ENCODE measurements at places on chromosomes 12 and 14. TPM values are rescaled to one million over a fixed set of nuclear protein-coding genes. Genes with fewer than 3 reads are reported as not detected.
A peak's percentile ranks its signal among the peaks of the same experiment; 100 is the strongest.

Gene CFAP73
- total RNA-seq, result not detected

Gene B4GALNT1
- total RNA-seq, result 2.9 TPM

Gene RHEBL1
- total RNA-seq, result 0.72 TPM

Gene ULK1
- total RNA-seq, result 13.3 TPM

Gene RPS6KL1
- total RNA-seq, result 0.36 TPM

DNA sequence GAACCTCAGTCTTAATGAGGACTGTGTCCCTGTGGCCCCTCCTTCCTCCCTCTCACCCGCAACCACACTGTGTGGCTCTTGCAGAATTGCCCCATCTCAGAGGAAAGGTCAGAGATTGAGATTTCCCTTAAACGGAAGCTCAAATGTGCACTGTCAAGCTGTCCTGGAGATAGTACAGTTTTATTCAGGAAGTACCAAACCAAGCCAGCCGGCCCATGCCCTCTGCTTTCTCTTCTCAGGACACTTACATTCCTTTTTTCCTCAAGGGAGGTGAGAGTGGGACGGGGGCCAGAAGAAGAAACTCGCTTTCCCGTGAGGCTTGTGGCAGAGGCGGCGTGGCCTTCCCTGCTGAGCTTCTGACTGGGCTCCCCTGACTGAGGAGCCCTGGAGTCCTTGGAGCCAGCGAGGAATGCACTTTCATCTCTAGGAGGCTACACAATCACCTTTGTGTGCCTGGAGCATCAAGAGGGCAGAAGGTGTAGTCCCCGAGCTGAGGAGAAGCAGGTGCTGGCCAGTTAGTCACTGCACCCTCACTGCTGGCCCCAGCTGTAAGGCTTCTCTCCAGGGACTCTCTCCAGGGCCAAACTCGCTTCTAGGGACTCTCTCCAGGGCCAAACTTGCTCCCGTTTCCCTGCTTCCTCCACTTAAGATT, 24.1 kb upstream of the ATP2A2 start:
- no peaks in the 10 kb centered on the region for H3K36me3 ChIP-seq
- no peaks in the 10 kb centered on the region for H3K27me3 ChIP-seq

GRCh38 chr14:93044121-93044520, 71.6 kb downstream of the ITPK1 start:
- H3K4me3 ChIP-seq, result no peak overlapping the region
- peak; percentile 42 for DNase-seq
- H3K4me1 ChIP-seq, result peaks cover 31% of the 10 kb centered on the region
- no peaks in the 10 kb centered on the region for H3K36me3 ChIP-seq
- peaks cover 6% of the 10 kb centered on the region for H3K27me3 ChIP-seq

DNA sequence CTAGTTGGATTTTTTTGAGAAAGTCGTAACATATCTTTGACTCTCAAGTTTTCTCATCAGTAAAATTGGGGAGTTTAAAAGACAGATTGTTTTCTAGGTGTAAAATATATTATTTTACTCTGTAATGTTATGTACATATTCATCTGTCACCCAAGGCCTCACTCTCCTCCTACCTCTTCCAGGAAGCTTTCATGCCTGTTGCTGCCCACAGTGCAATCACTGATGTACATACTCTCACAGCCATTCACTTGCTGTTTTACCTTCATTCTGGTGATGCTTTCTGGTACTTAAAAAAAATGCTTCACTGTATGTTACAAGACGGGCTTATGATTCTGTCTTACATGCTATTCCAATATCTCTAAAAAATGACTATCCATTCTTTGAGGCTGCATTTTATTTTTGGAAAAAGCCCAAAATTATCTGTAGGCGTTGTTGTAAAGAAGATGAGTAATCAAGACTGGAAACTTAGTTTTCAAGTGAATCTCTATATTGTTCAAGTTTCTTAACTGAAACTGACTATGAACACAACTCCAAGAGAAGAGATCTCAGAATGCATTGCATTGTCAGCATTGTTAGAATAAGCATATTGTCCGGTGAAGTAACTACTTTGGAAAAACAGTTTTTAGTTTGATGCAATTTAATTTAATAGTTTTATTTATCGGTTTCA, 82.5 kb downstream of the LMO3 start:
- no peaks in the 10 kb centered on the region for H3K27me3 ChIP-seq
- DNase-seq, result no peak
- H3K4me1 ChIP-seq, result no peaks in the 10 kb centered on the region
- H3K36me3 ChIP-seq, result no peaks in the 10 kb centered on the region

DNA sequence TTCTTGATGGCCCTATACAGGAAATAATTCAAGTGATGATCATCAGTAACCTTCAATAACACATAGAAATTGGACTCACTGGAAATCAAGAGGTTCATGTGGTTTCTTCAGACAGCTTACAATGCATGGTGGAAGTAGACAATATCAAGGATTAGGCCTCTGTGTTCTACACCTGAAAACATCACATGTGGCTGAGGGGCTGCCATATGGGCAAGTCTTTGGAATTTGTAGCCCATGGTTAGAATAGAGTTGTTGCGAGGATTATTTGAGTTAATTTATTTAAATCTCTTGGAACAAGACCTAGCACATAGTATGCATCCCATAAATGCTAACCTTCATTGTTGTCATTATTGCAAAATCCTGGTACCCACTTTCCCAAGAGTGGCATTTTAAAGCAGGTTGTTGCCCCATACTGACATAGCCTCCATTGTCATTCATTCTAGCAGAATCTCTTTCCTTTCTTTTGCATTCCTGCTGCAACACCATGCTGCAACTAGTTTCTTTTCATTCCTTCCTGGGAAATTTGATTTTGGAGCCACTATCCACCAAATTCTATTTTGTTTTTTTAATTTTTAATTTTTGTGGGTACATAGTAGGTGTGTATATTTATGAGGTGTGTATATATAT, 352.7 kb upstream of the NAV3 start:
- no peaks in the 10 kb centered on the region for H3K36me3 ChIP-seq
- H3K27ac ChIP-seq, result no peak overlapping the region
- no peaks in the 10 kb centered on the region for H3K27me3 ChIP-seq
- H3K4me1 ChIP-seq, result no peaks in the 10 kb centered on the region

DNA sequence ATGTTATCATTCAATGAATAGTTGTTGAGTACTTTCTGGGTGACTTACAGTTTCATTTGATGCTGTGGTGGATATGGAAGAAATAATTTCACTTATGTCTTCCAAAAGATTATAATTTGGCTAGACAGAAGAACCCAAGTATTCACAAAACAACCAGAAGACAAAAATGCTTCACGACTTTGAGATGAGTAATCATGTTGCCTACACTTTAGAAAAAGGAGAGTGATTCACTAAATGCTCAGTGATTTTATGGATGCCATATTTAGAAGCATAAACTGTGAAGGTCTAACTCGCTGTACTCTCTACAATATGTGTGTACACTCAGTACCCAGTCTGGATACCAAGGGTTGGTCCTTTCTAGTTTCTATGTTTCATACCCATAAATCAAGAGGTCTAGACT, 101.3 kb upstream of the E2F7 start:
- no peak for DNase-seq
- no peaks in the 10 kb centered on the region for H3K36me3 ChIP-seq
- peak overlapping the region; percentile 52 for H3K27ac ChIP-seq
- no peaks in the 10 kb centered on the region for H3K27me3 ChIP-seq
- H3K4me1 ChIP-seq, result peaks cover 16% of the 10 kb centered on the region

GRCh38 chr14:21192447-21192822, 36.6 kb upstream of the OR5AU1 start:
- DNase-seq, result no peak
- H3K27me3 ChIP-seq, result no peaks in the 10 kb centered on the region
- peak overlapping the region; percentile 60 for H3K4me3 ChIP-seq
- H3K36me3 ChIP-seq, result no peaks in the 10 kb centered on the region
- H3K27ac ChIP-seq, result no peak overlapping the region

GRCh38 chr14:103313704-103314103, 20.3 kb upstream of the EIF5 start:
- no peak for DNase-seq
- no peak overlapping the region for H3K27ac ChIP-seq
- H3K4me1 ChIP-seq, result peaks cover 5% of the 10 kb centered on the region
- H3K36me3 ChIP-seq, result no peaks in the 10 kb centered on the region
- H3K4me3 ChIP-seq, result no peak overlapping the region

DNA sequence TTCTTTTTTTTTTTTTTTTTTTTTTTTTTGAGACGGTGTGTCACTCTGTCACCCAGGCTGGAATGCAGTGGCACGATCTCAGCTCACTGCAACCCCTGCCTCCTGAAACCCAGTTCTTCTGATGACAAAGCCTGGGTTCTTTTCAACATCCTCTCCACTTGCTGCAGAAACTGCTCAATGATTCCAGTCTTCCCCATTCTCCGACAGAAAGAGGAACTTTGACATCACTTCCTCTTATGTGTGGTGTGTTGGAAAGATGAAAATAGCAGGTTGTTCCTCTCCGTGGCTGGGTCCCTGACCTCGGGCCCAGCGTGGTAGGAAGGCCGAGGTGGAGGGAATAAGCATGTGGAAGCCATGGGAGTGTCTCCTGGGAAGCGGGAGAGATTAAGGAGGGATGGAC, 198.4 kb downstream of the PHETA1 start:
- DNase-seq, result no peak
- no peaks in the 10 kb centered on the region for H3K36me3 ChIP-seq
- no peak overlapping the region for H3K27ac ChIP-seq
- peaks cover 8% of the 10 kb centered on the region for H3K27me3 ChIP-seq
- H3K4me1 ChIP-seq, result no peaks in the 10 kb centered on the region

- peaks cover 11% of the 10 kb centered on the region for H3K4me1 ChIP-seq
- no peak overlapping the region for H3K27ac ChIP-seq
- DNase-seq, result no peak
- H3K4me3 ChIP-seq, result no peak overlapping the region
These were observed 34.8 kb downstream of the KCNK13 start for GRCh38 chr14:90096566-90096965.

DNA sequence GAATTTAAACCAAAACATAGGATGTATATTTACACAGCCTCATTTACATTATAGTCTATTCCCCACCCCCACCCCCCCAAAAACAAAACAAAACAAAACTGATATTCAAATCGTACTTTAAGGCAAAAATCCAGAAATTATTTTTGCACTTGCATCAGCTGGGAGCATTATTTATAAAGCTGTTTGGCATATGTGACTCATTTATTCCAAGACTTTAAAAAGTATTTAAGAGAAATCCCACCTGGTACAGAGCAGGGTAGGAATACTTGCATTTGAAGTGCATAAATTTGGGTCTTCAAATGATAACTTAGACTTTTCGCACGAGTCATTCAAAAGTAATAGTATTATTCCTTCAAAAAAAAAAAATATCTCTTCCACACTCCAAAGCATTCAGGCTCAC, 1.1 kb downstream of the KLHL28 start:
- peak overlapping the region; percentile 93 for H3K27ac ChIP-seq
- H3K4me3 ChIP-seq, result peak overlapping the region; percentile 92
- DNase-seq, result no peak
- H3K4me1 ChIP-seq, result peaks cover 14% of the 10 kb centered on the region
- no peaks in the 10 kb centered on the region for H3K27me3 ChIP-seq

DNA sequence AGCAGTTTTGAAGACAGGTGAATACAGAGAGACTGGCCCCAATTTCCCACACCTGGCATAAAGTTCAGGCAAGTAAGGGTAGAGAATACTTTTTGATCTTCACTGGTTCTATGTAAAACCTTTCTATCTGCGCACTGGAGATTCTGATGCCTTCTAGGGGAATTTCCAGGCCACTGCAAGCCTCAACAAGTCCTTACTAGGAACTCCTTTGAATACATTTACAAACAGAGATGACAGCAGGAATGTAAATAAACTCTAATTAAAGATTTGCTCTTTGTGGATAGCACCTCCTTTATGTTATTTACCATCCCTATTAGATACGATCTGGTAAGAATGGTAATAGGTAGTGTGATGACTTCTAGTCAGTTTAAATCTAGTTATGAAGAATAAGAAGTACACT, 69.2 kb downstream of the NTN4 start:
- peaks cover 7% of the 10 kb centered on the region for H3K4me1 ChIP-seq
- H3K27ac ChIP-seq, result no peak overlapping the region
- DNase-seq, result no peak
- no peaks in the 10 kb centered on the region for H3K27me3 ChIP-seq
- peaks cover 4% of the 10 kb centered on the region for H3K36me3 ChIP-seq
- H3K4me3 ChIP-seq, result no peak overlapping the region

- H3K4me1 ChIP-seq, result no peaks in the 10 kb centered on the region
- no peak overlapping the region for H3K4me3 ChIP-seq
- no peaks in the 10 kb centered on the region for H3K36me3 ChIP-seq
- H3K27me3 ChIP-seq, result no peaks in the 10 kb centered on the region
These were observed 24.2 kb downstream of the DPF3 start for GRCh38 chr14:72869407-72870329.

GRCh38 chr14:99808515-99808914, 15.3 kb downstream of the EML1 start:
- H3K27me3 ChIP-seq, result no peaks in the 10 kb centered on the region
- H3K4me3 ChIP-seq, result no peak overlapping the region
- H3K4me1 ChIP-seq, result peaks cover 28% of the 10 kb centered on the region
- DNase-seq, result no peak
- H3K27ac ChIP-seq, result peak overlapping the region; percentile 42
- H3K36me3 ChIP-seq, result no peaks in the 10 kb centered on the region

DNA sequence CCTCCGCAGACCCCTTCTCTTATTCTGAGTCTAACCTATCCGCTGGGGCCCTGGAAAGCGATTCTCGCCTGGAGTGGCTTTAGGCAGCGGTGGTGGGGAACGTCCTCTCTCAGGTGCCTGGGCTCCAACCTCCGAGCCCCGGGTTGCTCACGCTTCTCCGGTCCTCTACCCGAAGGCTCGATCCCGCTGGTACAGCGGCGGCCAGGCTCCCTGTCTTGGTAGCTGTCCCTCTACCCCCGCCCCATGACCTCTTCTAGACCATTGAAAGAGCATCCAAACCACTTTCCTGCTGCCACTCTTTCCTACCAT, 505 bp upstream of the HEBP1 start:
- no peaks in the 10 kb centered on the region for H3K27me3 ChIP-seq
- peak overlapping the region; percentile 78 for H3K27ac ChIP-seq
- peak; percentile 86 for DNase-seq
- peak overlapping the region; percentile 84 for H3K4me3 ChIP-seq

GRCh38 chr12:131091976-131092691, 138.4 kb downstream of the ADGRD1 start:
- H3K27ac ChIP-seq, result no peak overlapping the region
- H3K4me1 ChIP-seq, result no peaks in the 10 kb centered on the region
- H3K27me3 ChIP-seq, result no peaks in the 10 kb centered on the region
- no peak overlapping the region for H3K4me3 ChIP-seq
- DNase-seq, result peak; percentile 55

DNA sequence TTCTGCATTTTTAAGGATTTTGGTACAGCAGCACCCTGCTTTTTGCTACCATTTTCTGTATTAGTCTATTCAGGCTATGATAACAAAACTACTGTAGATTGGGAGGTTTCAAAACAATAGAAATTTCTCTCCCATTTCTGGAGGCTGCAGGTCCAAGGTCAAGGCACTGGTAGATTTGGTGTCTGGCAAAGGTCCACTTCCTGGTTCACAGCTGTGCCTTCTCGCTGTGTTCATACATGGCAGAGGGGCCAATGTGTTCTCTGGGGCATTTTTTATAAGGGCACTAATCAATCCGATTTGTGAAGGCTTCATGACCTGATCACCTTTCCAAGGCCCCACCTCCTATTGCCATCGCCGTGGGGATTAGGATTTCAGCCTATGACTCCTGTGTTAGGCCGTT, 268.1 kb upstream of the RTL1 start:
- peak; percentile 53 for DNase-seq
- no peaks in the 10 kb centered on the region for H3K27me3 ChIP-seq
- no peaks in the 10 kb centered on the region for H3K4me1 ChIP-seq
- H3K27ac ChIP-seq, result no peak overlapping the region
- no peaks in the 10 kb centered on the region for H3K36me3 ChIP-seq

Measured in osteoblast (primary cell).